HepG2 (cell line): ENCODE measurements at places on chromosomes 13 and 19. TPM values are rescaled to one million over a fixed set of nuclear protein-coding genes. Genes with fewer than 3 reads are reported as not detected.

SLC25A23 gene
- 15.2 and 16.5 TPM in 2 replicates for total RNA-seq

OR7A5 gene
- not detected in 2 replicates for total RNA-seq

RFPL4AL1 gene
- total RNA-seq, result not detected in 2 replicates

ATP13A1 gene
- 9.8 and 23.2 TPM in 2 replicates for total RNA-seq

NAPSA gene
- not detected in 2 replicates for total RNA-seq

ZNF528 gene
- 9.2 and 10.0 TPM in 2 replicates for total RNA-seq

BRSK1 gene
- 0.18 TPM in 1 of 2 replicates, not detected in the other for total RNA-seq

LGALS14 gene
- total RNA-seq, result not detected in 2 replicates
